Lung (tissue), 17 donors: ENCODE measurements at places on chromosomes 4 and X. TPM values are rescaled to one million over a fixed set of nuclear protein-coding genes. Genes with fewer than 3 reads are reported as not detected.

DNA sequence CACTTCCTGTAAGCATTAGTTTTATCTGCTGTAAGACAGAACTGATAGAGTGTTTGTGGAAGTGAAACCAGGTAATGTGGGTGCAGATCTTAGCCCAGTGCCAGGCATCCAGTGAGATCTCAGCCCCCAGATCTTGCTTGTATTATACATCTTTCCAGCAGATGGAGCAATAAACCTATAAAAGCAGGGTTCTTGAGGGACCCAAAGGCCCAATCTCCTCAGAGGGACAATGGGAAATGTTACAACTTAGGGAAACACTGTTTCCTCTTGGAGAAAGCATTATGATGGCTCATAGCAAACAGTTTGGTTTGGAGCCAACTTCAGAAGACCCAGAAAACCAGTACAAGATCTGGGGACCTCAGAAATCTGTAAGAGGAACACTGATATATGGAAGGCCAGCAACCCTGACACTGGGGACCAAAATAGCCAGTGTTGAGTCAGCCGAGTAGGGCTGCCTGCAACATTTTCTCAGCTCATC lies 206.3 kb downstream of the SLC7A11 start:
- no peaks in the 10 kb centered on the region for H3K36me3 ChIP-seq
- no peak overlapping the region for H3K27ac ChIP-seq
- peak; percentile 51 for DNase-seq
- H3K4me3 ChIP-seq = no peak overlapping the region
- H3K4me1 ChIP-seq = peaks cover 6% of the 10 kb centered on the region

GRCh38 chr4:99863804-99864203 lies 30.4 kb downstream of the LAMTOR3 start:
- H3K4me3 ChIP-seq = no peak overlapping the region
- H3K4me1 ChIP-seq = no peaks in the 10 kb centered on the region
- peak; percentile 95 for DNase-seq
- no peaks in the 10 kb centered on the region for H3K36me3 ChIP-seq
- no peak overlapping the region for H3K27ac ChIP-seq
- H3K27me3 ChIP-seq = no peaks in the 10 kb centered on the region

- H3K4me1 ChIP-seq = no peaks in the 10 kb centered on the region
- no peaks in the 10 kb centered on the region for H3K27me3 ChIP-seq
- H3K27ac ChIP-seq = no peak overlapping the region
- H3K36me3 ChIP-seq = no peaks in the 10 kb centered on the region
Observed at GRCh38 chr4:176981551-176981950, 188.8 kb upstream of the VEGFC start.

- peaks cover 3% of the 10 kb centered on the region for H3K27me3 ChIP-seq
- DNase-seq = no peak
- H3K36me3 ChIP-seq = no peaks in the 10 kb centered on the region
- no peaks in the 10 kb centered on the region for H3K4me1 ChIP-seq
- no peak overlapping the region for H3K27ac ChIP-seq
Observed at GRCh38 chrX:12890467-12890866, 16.0 kb upstream of the TLR8 start.

- no peak for DNase-seq
- no peaks in the 10 kb centered on the region for H3K36me3 ChIP-seq
- H3K27ac ChIP-seq = no peak overlapping the region
- H3K4me3 ChIP-seq = no peak overlapping the region
- no peaks in the 10 kb centered on the region for H3K4me1 ChIP-seq
Observed at GRCh38 chr4:82097504-82097903, 276.3 kb downstream of the HNRNPD start.

GRCh38 chr4:24686866-24687692 lies 102.7 kb upstream of the DHX15 start:
- no peak for DNase-seq
- no peak overlapping the region for H3K4me3 ChIP-seq
- no peaks in the 10 kb centered on the region for H3K36me3 ChIP-seq

DNA sequence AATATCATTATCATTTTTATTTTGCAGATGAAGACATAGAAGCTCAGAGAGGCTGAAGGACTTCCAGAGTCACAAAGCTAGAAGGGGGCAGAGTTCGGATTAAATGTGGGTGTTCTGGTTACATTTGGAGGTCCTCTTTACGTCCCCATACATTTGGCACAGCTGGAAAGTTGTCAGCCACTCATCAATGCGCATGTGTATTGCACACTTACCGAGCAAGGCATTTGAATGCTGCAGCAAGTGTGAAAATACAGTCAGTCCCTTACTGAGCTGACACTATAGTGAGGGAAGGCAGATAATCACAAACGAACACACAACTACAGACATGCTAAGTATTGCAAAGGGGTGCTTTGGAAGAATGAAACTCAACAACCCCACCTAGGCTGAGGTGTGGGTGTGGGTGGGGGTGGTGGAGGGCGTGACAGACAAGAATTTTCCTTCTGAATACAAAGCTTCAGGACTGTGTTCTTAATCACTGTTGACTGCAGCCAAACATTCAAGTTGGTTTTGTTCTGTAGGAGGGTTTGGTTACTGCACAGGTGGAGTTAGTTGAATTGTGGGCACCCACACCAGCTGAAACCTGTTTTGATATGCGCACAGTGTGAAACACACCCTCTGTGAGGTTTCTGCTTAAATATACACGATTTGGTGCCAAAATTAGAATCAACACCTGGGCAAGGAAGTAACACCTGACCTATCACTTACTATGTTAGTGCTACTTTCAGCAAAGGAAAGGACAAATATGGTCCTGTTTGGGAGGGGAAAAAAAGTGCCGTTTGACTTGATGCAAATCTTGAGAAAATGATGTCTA lies 72.4 kb downstream of the COQ2 start:
- no peak overlapping the region for H3K4me3 ChIP-seq
- no peaks in the 10 kb centered on the region for H3K4me1 ChIP-seq
- H3K27me3 ChIP-seq = no peaks in the 10 kb centered on the region
- no peak overlapping the region for H3K27ac ChIP-seq
- DNase-seq = peak; percentile 64
- H3K36me3 ChIP-seq = no peaks in the 10 kb centered on the region

DNA sequence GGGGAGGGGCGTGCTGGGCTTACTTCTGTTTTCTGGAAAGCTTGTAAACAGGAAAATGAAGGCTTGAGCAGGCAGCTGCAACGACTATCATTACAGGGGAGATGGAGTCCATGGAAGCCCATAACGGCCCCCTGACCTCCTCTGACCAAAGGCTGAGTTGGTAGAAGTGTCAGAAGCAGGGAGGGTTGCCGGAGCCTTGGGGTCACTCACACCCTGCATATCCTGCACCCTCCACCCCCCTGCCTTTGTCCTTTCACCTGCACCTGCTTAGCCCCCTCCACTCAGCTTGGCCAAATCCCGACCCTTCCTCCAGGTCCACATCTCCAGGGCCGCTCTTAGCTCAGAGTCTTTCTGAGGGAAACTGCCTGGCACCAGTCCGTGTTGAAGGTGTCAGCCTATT lies 12.5 kb upstream of the MSX1 start:
- H3K27ac ChIP-seq = no peak overlapping the region
- H3K36me3 ChIP-seq = no peaks in the 10 kb centered on the region
- H3K4me1 ChIP-seq = no peaks in the 10 kb centered on the region

- no peak within 1 kb of the TSS for H3K27ac ChIP-seq
- H3K4me1 ChIP-seq = peaks cover 19% of the 10 kb centered on the region
- DNase-seq = peak; percentile 72
- H3K27me3 ChIP-seq = peaks cover 23% of the 10 kb centered on the region
- no peak within 1 kb of the TSS for H3K4me3 ChIP-seq
- H3K36me3 ChIP-seq = no peaks in the 10 kb centered on the region
Observed at GRCh38 chr4:47031011-47031678, at the start of gene GABRB1. Gene GABRB1, plus strand, starts transcription at chr4:47031567.

DNA sequence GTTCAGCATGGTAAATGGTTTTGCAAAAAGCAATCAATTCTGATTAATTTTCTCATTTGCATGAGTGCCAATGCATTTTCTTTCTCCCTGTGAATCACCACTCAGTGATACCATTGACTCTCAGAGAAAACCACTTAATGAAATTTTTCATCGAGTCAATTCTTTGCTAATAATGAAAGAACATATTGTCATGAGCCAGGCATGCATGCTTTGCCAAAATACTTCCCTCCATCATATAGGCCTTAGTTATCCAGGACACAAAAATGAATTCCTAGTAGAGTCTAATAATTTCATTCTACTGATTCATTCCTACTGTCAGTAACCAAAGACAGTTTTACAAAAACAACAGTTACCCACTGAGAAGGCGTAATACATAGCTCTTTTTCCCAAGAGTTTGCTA lies 680.0 kb downstream of the TRIML1 start:
- no peak for DNase-seq
- no peak overlapping the region for H3K27ac ChIP-seq
- H3K4me3 ChIP-seq = no peak overlapping the region
- no peaks in the 10 kb centered on the region for H3K27me3 ChIP-seq
- H3K4me1 ChIP-seq = no peaks in the 10 kb centered on the region

GRCh38 chrX:25519258-25519657 lies 503.5 kb upstream of the ARX start:
- no peaks in the 10 kb centered on the region for H3K4me1 ChIP-seq
- peaks cover 2% of the 10 kb centered on the region for H3K27me3 ChIP-seq
- DNase-seq = no peak
- H3K4me3 ChIP-seq = no peak overlapping the region
- no peaks in the 10 kb centered on the region for H3K36me3 ChIP-seq

GRCh38 chr4:97911236-97911906 lies 231.9 kb downstream of the STPG2 start:
- no peaks in the 10 kb centered on the region for H3K36me3 ChIP-seq
- no peak for DNase-seq
- no peaks in the 10 kb centered on the region for H3K27me3 ChIP-seq
- H3K4me3 ChIP-seq = no peak overlapping the region
- no peak overlapping the region for H3K27ac ChIP-seq

GRCh38 chr4:138977524-138977923 lies 38.1 kb upstream of the NOCT start:
- H3K4me3 ChIP-seq = no peak overlapping the region
- no peaks in the 10 kb centered on the region for H3K36me3 ChIP-seq
- H3K27me3 ChIP-seq = no peaks in the 10 kb centered on the region
- DNase-seq = peak; percentile 28

DNA sequence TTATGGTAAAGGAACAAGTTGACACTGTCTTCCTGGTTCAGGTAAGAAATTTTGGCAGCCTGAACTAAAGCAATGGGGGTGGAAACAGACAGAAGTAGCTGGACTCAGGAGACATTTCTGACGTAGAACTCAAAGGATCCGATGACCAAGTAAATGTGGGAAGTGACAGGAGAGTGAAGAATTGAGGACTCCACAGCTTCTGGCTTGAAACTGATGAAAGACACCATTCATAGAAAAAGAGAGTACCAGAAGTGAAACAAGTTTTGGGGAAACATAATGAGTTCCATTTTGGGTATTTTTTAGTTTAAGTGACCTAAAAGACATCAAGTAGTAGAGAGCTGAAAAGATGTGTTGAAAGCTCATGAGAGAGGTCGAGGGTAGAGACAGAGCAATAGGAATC lies 5.7 kb downstream of the FAM120C start:
- H3K27ac ChIP-seq = no peak overlapping the region
- peaks cover 2% of the 10 kb centered on the region for H3K36me3 ChIP-seq
- peaks cover 5% of the 10 kb centered on the region for H3K4me1 ChIP-seq
- no peaks in the 10 kb centered on the region for H3K27me3 ChIP-seq

- H3K36me3 ChIP-seq = no peaks in the 10 kb centered on the region
- H3K27ac ChIP-seq = no peak overlapping the region
- H3K4me1 ChIP-seq = no peaks in the 10 kb centered on the region
- DNase-seq = no peak
- no peak overlapping the region for H3K4me3 ChIP-seq
Observed at GRCh38 chr4:32417113-32417704, 1697.0 kb downstream of the PCDH7 start.

DNA sequence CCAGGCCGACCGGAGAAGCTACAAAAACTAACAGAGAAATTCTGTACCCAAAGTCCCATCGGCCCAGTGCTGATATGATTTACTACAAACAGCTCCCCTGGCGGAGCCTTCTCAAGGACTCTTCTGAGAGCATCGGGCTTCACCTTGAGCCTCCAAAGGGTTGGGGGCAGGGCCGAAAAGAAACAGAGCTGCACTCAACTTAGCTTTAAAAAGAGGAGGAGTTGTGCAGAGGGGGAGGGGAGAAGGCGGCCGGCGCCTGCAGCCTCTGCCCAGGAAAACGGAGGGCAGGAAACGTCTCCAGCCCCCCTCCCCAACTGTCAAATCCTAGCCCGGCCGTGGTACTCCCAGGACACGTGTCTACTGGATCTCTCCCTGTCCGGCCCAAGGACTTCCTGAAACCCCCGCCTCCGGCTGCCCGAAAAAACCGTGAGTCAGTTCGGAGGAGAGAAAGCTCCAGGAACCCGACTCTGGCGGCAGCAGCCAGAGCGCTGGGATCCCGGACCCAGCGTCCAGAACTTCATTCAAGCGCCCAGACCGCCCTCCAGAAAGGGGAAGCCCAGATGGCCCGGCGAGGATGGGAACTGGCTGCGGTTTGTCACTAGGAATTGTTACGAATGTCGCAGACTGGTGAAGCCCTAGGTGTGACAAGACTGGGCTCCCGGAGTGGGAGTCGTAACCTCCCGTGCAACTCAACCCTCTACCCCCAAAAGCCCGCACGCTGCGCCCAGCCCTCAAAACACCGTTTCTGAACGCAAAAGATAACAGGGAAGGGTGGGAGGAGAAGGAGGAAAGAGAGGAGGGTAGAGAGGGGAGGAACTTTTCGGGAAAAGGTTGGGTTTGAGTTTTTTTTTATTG lies 973 bp downstream of the ADAMTS3 start:
- peaks cover 9% of the 10 kb centered on the region for H3K4me1 ChIP-seq
- H3K27ac ChIP-seq = peak overlapping the region; percentile 59
- no peaks in the 10 kb centered on the region for H3K27me3 ChIP-seq
- H3K4me3 ChIP-seq = peak overlapping the region; percentile 27

- no peak for DNase-seq
- H3K36me3 ChIP-seq = peaks cover 19% of the 10 kb centered on the region
- H3K27ac ChIP-seq = peak overlapping the region; percentile 31
- no peak overlapping the region for H3K4me3 ChIP-seq
Observed at GRCh38 chr4:184668511-184669114, 19.1 kb downstream of the PRIMPOL start.

- H3K36me3 ChIP-seq = no peaks in the 10 kb centered on the region
- H3K27me3 ChIP-seq = no peaks in the 10 kb centered on the region
- no peak overlapping the region for H3K4me3 ChIP-seq
- H3K27ac ChIP-seq = no peak overlapping the region
- DNase-seq = no peak
Observed at GRCh38 chr4:103073792-103074438, 2.6 kb downstream of the SLC9B2 start.

GRCh38 chrX:118216509-118216908 lies 99.9 kb upstream of the KLHL13 start:
- H3K4me1 ChIP-seq = no peaks in the 10 kb centered on the region
- H3K4me3 ChIP-seq = no peak overlapping the region
- no peaks in the 10 kb centered on the region for H3K36me3 ChIP-seq
- no peak overlapping the region for H3K27ac ChIP-seq
- no peak for DNase-seq
- peaks cover 10% of the 10 kb centered on the region for H3K27me3 ChIP-seq

- no peak overlapping the region for H3K4me3 ChIP-seq
- no peak for DNase-seq
- no peak overlapping the region for H3K27ac ChIP-seq
- no peaks in the 10 kb centered on the region for H3K4me1 ChIP-seq
- H3K36me3 ChIP-seq = no peaks in the 10 kb centered on the region
- no peaks in the 10 kb centered on the region for H3K27me3 ChIP-seq
Observed at GRCh38 chrX:20487227-20487626, 220.5 kb upstream of the RPS6KA3 start.

GLRA3 gene
- total RNA-seq = 0.15 TPM

CCDC110 gene
- total RNA-seq = 1.8 TPM

TRIM61 gene
- total RNA-seq = 1.8 TPM

CXCL13 gene
- 50.0 TPM for total RNA-seq

SMPX gene
- total RNA-seq = 2.3 TPM

GAGE12H gene
- total RNA-seq = not detected

SHROOM4 gene
- 63.3 TPM for total RNA-seq

HERC5 gene
- total RNA-seq = 3.9 TPM

FGFRL1 gene
- total RNA-seq = 15.8 TPM

CXCL1 gene
- total RNA-seq = 51.7 TPM

AKAP4 gene
- not detected for total RNA-seq
